ENCODE measurements at places on chromosomes 4 and X.

- DNase-seq = no peak
Measured at GRCh38 chrX:138745196-138745595, 33.7 kb upstream of the FGF13 start.

- no peak for DNase-seq
Measured at GRCh38 chr4:146450524-146450923, 71.2 kb downstream of the SLC10A7 start.

DNA sequence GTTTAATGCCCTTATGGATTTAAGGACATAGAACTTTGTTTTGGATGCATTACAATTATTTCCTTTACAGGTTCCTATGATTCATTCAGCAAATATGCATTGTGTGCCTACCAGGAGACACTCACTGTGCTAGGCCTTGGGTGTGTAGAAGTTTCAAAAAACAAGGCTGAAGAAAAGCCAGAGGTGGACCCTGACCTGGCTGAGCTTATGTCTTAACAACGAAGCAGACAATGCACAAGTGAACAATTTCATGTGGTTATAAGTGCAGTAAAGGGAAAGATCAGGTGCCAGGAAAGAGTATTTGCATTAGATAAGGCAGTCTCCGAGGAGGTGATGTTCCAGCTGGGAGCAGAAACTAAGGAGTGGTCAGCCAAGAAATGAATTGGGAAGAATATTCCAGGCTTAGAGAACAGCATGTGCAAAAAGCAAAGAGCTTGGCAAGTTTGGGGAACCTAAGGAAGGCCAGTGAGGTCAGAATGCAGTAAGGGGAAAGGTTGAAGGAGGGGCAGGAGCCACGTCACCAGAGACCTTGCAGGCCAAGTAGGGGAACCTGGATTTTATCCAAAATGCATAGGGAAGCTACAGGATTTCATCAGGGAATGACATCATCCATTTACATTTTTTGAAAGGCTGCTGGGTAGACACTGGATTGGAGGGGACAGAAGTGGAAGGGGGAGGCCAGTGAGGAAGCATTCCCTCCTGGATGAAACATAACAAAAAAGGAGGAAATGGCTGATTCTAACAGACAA is 193.6 kb downstream of the SOWAHB start:
- DNase-seq = no peak

GRCh38 chrX:20320461-20321159 is 53.9 kb upstream of the RPS6KA3 start:
- DNase-seq = peak; percentile 17

GRCh38 chr4:103374758-103375157 is 176.6 kb upstream of the CENPE start:
- DNase-seq = no peak

DNA sequence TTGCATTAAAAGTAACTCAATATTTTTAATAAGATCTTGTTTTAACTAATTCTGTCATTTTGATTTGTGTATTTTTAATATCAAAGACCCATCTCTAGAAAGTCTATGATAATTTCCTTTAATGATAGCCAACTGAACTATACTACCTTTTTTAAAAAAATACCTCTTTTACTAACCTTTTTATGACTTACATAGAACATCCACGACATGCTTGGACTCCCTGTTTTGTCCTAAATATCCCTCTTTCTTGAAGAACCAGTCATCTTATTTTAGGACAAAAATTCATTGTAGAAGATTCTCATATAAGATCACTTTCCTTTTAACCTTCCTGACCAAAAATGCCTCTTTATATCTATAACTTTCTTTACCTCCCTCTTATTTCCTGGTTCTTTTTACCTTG is 76.8 kb upstream of the GC start:
- DNase-seq = no peak

DNA sequence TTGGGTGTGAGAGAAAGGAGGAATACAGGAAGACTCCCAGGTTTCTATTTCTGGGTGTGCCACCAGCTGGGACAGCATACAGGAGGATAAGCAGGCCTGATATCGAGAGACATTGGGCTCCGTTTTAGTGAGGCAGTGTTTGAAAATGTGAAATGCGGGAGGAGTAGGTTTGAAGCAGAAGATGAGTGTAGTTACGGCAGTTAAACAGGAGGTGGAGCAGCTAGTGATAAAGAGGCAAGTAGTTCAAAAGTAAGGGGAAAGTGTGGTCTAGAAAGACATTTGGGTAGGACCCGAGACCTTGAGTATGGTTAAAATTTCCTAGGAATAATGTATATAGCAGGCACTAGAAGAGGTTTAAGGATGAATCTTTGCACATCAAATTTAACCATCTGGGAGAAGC is 42.4 kb downstream of the DCUN1D4 start:
- no peak for DNase-seq

DNA sequence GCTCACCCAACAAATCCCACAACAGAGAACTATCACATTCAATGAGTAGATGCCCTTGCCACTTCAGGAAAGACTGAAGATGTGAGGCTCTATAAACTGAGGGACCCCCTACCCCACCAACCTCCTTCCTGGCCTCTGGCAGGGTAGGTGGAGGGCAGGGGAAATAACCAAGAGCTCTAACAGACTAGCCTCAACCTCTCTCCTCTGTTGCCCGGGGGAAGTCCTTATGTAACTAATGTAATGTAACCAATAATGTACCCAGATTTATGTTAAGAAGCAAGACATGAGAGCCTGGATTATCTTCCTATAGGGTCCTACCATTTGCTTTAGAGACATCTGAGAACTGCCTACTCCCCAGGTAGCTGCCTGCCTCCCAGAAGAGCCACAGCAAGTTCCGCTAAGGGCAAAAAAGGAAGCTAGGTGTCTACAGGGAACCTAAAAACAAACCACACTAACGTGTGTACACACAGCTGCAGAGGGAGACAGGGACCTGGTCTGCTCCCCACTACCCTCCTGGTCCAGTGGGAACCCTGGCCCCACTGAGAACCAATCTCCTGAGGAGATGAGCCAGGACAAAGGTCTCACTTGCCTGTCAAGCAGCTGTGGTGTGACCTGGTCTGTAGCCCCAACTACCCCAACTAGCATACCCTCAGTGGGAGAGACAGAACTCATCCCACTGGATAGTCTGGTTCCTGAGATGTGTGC is 17.7 kb downstream of the OTUD5 start:
- DNase-seq = no peak

DNA sequence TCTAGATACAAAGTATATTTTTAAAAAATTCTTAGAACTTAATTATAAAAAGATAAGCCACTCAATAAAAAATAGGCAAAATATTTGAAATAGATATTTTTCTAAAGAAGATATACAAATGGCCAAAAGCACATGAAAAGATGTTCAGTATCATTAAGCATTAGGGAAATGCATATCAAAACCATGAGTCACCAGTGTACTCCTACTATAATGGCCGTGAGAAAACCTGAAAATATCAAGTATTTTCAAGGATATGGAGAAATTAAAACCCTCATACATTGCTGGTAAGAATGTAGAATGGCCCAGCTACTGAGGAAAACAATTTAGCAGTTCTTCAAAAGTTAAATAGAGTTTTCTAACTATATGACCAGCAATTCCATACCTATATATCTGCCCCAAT is 337.9 kb downstream of the CAMK2D start:
- DNase-seq = no peak

GRCh38 chr4:7867701-7868435 is 71.8 kb downstream of the AFAP1 start:
- DNase-seq = no peak

DNA sequence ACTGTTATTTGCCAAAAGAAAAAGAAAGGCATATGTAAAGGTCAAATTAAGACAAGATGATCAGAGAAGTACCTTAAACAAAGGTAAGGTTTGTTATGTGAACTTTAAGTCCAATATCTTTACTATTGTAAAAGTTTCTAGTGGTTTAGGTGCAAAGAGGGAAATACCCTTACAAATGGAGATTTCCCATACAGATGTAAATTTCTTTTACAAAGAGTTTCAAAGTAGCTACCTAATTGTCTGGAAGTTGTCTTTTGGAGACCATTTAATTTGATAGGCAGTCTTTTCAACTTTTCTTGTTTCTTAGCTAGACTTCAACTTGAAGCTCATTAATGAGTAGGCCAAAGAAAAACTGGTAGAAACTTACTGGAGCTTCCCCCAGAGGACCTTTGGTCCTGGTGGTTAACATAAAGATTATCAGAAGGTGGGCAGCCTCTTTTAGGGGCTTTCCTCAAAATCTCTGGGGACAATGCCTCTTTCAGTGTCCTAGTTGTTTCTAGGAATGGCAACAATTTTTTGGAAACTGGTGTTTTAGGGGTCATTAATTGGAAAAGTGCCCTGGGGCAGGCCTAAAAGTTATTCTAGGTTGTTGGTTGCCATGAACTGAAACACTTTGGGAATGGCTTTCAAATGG is 297.3 kb downstream of the GUCY2F start:
- no peak for DNase-seq

GRCh38 chr4:181148470-181148869 is 1094.7 kb upstream of the TENM3 start:
- DNase-seq = no peak

- DNase-seq = no peak
Measured at GRCh38 chr4:87243426-87244053, 23.1 kb upstream of the KLHL8 start.
